ENCODE measurements at places on chromosomes 12 and 14.

GRCh38 chr12:22800332-22800731 lies 175.4 kb downstream of the ETNK1 start:
- no peak for DNase-seq

- DNase-seq: no peak
Observed at GRCh38 chr12:116048879-116049278, 228.6 kb downstream of the MED13L start.

DNA sequence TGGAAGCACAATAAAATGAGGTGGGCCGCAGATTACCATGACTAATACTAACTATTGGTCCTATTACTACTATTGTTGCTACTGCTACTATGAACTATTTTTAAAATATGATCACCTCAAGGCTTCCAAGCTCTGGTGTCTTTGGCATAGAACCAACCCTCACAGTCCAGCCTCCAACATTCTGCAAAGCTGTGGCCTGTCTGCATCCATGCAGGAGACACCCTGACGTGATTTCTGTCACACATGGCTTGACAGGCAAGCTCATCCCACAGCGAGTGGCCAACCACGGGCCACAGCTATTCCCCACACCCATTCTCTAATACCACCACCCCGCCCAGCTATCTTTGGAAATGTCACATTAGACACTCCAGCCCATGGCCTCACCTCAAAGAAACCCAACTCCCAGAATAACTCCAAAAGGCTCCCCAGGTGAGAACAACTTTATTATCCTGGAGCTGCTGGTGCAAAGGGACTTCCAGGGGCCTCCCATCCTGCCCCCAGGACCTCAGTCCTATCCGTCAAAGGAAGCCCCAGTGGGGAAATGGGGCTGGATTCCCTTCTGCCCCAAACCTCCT lies 14.4 kb downstream of the ISCU start:
- no peak for DNase-seq

DNA sequence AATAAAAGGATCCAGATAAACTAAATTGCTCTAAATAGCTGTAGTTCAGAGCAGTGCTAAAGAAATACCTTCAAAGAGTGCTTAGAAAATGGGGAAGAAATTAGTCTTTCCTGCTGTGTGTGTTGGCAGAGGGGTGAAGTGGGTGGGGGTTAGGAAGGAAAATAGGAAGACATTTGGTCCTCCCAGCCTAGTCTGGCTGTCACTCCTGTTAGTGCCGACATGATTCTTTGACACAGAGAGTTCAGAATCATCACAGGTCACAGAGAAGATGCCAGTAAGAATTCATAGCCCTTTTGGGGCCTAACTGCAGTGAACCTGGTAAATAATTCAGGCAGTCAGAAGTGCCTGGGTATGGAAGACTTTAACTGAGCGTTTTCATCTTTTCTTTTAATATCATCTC lies 74.8 kb downstream of the FLRT2 start:
- DNase-seq: no peak

DNA sequence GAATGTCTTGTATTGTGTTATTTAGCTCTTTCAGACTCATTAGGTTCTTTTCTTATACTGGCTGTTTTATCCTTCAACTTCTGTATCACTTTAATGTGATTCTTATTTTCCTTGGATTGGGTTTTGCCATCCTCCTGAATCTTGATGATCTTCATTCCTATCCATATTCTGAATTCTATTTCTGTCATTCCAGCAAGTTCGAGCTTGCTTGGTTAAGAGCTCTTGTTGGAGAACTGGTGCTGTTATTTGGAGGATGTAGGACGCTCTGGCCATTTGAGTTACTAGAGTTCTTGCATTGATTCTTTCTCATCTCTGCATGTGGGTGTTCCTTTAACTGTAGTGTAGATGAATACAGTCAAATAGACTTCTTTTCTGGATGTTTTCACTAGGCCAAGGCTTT lies 142.3 kb upstream of the SLC38A2 start:
- no peak for DNase-seq

DNA sequence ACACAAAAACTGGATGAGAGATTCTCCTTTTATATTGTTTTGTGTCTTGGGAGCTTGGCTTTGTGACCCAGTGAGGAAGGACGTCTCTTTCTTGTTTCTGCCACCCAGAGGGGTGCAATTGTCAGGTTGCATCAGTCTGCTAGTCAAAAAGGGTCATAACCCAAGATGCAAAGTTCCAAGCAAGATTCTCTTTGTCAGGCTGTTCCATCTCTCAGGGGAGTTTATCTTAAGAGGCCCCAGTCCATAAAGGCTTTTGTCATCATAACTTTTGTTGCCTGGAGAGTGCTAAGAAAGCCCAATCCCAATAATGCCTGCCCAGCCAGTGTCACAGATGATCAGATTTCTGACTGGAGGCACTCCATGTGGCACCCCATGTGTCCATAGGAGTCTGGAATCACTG lies 444.9 kb downstream of the TRHDE start:
- DNase-seq: no peak

GRCh38 chr14:48582938-48583337 lies 907.5 kb upstream of the MDGA2 start:
- no peak for DNase-seq

GRCh38 chr14:60970146-60970545 lies 10.7 kb downstream of the TRMT5 start:
- DNase-seq: no peak

- DNase-seq: no peak
Observed at GRCh38 chr12:30828686-30829085, 73.9 kb upstream of the CAPRIN2 start.

- DNase-seq: no peak
Observed at GRCh38 chr12:132360410-132360809, 31.0 kb upstream of the GALNT9 start.

- DNase-seq: no peak
Observed at GRCh38 chr14:93943052-93943451, 15.9 kb downstream of the FAM181A start.

DNA sequence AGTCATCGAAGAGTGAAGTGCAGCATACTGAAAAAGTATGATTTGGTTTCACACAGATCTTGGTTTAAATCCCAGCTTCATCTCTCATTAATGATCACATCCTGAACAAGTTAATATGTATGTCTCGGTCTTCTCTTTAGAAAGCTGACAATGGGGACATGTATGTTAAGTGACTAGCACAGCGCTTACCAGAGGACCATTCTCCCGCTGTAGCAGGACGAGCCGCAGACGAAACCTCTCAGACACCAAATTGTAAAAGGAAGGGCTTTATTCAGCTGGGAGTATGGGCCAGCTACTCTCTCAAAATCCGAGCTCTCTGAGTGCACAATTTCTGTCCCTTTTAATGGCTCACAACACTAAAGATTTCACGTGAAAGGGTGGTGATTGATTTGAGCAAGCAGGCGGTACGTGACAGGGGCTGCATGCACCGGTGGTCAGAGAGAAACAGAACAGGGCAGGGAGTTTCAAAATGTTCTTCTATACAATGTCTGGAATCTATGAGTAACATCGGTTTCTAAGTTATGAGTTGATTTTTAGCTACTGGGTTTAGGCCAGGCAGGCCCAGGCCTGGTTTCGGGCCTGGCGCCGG lies 682.4 kb downstream of the DIO2 start:
- no peak for DNase-seq

GRCh38 chr12:20366776-20367409 lies 1.4 kb upstream of the PDE3A start:
- DNase-seq: no peak

DNA sequence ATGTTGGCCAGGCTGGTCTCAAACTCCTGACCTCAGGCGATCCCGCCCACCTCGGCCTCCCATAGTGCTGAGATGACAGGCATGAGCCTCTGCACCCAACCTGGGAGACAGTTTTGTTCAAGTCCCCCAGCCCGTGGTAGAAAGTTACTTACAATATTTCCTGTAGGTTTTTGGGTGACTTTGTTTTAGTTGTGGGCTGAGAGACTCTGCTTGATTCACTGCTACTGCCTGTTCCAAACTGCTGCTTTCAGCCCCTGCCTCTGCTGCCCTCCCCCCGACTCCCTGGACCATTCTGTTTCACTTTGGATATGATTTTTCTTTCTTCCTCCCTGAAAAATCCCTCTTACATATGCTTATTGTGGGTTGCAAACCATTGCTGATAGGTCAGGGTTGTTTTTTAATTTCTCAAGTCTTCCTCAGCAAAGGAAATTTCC lies 13.4 kb upstream of the PCNX1 start:
- DNase-seq: no peak

DNA sequence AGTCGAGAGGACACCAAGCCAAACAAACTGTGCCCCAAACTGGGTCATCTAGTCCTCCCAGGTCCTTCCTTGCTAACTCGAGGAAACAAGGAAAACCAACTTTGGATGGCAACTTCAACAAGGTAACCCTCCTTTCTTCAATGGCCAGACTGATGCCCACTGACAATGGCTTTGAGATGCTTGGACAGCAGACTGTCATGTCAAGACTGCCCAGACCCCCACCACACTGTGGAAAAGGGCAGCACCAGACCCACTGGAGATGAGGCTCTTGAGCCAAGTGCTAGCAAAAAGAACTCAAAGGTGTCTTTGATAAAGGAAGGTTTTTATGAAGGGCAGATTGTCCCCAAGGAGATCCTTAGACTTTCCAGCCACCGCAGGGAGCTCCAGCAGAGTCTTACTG lies 9.0 kb upstream of the CDH24 start:
- DNase-seq: no peak

DNA sequence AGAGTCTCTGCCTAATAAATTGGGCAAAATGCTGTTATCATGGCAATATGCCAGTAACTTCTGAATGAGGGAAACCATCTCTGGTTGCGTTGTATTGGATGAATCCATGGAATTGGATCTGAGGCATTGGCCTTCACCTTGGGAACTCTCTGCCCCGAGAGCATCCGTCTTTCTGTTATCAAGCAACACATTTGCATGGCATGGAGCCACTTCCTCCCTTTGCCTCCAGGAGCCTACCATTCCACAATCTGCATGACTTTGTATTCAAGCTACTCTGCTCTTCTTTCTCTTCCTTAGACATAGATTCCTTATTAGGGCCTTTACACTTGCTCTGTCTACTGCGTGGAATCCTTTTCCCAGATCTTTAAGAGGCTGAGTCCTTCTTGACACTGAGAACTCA lies 57.2 kb downstream of the RIC8B start:
- DNase-seq: no peak

DNA sequence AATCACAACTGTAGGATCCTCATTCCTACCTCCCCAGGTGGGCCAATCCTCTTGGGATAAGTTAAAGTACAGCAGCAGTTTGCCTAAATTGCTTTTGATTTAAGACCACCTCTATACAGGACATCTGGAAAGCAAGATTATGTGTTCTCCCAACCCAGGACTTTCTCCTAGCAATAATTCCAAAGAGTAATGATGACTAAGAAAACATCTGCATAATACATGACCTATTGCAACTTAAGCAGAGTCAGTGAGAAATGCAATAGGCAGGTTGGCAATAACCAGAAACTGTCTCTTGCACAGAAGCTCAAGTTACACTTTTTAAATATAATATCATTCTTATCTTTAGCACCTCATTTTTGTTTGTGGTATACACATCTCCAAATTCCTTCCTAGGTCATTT lies 275.4 kb downstream of the TRHDE start:
- no peak for DNase-seq

DNA sequence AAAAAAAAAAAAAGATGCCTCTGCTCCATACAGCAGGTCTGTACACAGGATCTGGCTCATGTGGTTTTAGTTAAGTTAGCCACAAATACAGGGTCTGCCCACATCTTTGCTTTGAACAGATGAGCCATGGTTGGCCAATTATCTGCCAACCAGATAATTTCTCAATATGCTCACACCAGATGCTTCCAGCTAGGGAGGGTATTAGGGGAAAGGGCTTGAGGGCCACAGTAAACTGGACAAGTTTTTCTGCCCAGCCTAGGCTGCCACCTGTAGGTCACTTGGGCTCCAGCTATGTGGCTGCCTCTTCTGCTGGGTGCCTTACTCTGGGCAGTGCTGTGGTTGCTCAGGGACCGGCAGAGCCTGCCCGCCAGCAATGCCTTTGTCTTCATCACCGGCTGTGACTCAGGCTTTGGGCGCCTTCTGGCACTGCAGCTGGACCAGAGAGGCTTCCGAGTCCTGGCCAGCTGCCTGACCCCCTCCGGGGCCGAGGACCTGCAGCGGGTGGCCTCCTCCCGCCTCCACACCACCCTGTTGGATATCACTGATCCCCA lies 776 bp downstream of the RDH5 start:
- DNase-seq: peak; percentile 84

DNA sequence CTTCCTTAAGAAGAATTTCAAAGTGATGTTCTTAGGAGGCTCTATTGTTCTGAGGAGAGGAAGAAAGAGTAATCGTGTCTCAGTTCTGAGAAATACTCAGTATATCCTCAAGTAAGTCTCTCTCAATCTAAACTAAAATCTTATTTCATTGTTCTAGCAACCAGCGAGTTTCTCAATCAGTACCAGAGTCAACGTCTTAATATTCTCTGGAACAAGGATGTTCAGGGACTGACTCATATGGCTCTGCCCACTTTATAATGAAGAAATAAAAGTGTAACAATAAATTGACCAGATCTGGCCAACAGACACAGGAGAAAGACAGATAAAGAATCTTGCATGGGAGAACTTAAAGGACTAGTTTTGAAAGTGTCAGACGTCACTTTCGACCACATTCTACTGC lies 469.8 kb upstream of the FLRT2 start:
- peak; percentile 30 for DNase-seq

DNA sequence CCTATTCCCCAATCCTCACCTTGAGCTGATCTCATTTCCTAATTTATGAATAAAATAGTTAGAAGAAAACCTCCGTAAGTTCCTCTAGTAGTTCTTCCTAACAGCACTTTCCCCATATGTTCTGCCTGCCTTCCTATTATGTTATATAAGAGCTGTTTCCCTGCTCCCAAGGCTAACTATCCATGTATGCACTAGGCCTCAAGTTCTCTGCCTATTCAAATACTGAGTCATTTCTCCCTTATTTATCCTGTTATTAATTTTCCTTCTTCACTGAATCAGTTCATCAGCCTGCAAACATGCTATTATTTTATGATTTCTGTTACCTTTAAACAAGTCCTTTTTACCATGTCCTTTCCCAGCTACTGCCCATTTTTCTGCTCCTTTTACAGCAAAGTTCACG lies 164.1 kb downstream of the EPS8 start:
- DNase-seq: no peak

DNA sequence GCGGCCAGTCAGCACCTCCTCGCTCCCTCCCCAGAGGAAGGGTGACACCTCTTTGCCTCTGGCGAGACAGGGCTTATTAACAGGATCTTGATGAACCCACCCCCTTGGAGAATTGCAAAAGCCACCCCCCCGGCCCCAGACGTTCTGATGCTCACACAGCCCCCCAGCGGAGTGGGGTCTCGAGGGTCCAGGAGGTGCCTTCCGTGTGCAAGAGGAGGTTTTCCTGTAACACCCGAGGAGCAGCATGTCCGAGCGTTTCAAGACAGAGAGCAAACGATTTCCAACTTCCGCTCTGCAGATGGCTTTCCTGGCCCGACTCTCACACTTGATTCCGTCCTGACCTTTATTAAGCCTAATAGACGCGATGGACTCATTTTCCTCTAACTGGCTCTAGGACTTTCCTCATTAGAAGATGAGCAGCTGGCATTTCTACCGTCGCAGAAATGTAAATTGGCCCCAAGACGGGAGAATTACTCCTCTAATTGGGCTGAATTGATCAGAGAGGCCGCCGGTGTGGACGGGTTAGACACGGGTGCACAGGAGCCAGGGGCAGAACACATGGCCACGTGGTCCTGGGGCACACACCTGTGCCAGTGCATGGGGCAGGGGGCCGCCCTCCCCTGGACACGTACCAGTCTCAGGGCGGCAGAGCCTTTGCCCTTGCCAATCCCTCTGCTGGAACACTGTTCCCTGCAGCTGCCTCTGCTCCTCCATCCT lies 84.4 kb downstream of the NOC4L start:
- DNase-seq: no peak

All from AG20443 (cell line).